ELR (cell line): ENCODE measurements at places on chromosomes 5 and 9.

- no peak for DNase-seq
These were observed 49.1 kb upstream of the RNU6ATAC start for GRCh38 chr9:134213508-134213850.

GRCh38 chr9:20604562-20604961 lies 17.7 kb downstream of the MLLT3 start:
- DNase-seq, result peak; percentile 57

GRCh38 chr5:179577286-179577960 lies 27.1 kb downstream of the RUFY1 start:
- DNase-seq, result no peak

DNA sequence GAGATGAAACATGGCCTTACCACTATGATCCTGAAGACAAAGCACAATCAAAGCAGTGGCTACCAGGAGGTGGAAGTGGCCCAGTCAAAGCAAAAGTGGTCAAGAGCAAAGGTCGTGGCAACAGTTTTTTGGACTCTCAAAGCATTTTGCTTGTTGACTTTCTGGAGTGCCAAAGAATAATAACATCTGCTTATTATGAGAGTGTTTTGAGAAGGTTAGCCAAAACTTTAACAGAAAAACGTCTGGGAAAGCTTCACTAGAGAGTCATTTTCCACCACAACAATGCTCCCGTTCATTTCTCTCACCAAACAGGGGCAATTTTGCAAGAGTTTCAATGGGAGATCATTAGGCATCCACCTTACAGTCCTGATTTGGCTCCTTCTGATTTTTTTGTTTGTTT lies 33.6 kb upstream of the MAMDC2 start:
- no peak for DNase-seq

DNA sequence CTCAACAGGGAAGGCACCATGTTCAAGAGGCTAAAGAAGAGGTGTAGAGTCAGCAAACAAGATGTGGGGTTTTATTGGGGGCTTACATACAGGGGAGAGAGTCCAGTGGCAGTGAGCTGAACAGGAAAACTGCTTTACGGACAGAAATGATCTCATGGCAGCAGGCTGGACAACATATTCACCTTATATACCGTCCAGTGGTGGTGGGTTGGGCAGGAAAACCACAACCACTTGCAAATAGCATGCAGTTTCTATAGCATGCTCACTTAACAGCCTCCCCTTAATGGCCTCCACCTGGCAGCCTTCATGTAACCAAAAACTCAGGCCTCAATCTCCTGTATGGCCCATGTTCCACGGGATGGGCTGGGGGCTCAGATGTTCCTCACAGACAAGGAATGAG lies 5.4 kb downstream of the TNFSF8 start:
- no peak for DNase-seq

- peak; percentile 13 for DNase-seq
These were observed 1.6 kb downstream of the RAD23B start for GRCh38 chr9:107284636-107285035.

DNA sequence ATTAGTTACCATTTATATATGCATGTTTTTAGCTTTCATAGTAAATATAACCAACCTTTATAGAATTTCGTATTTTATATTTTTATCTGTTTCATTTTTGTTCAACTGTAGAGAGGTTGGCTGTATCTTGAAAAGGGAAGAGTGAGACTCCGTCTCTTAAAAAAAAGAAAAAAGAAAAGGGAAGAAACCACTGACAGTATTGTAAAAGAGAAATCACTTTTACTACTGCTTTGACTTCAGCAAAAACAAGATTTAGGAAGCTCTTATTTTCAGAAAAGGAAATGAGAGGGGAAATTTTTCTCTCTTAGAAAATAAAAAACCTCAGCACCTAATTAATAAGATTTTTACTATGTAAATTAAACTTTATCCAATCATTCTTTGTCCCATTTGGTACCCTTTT lies 14.4 kb downstream of the POLK start:
- DNase-seq, result no peak

DNA sequence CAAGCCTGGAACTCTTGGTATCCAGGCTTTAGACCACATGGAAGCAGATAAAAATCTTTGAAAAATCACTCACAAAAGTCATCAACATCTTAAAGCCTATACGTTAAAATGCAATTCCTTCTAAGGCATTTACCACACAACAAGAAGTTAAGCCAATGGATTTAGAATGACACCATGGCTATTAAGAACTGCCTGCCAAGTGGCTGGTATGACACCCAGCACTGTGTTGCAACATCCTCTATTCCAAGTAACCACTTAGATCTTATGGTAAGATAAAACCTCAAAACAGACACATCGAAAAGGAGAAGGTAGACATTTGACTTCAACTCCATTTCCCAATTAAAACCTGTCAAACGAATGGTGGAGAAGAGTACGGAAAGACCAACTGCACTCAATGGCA lies 344.2 kb upstream of the SLC30A5 start:
- DNase-seq, result no peak

- no peak for DNase-seq
These were observed 273.1 kb downstream of the ACTL7B start for GRCh38 chr9:108582726-108583125.

GRCh38 chr9:81141961-81142360 lies 547.4 kb downstream of the TLE1 start:
- no peak for DNase-seq

DNA sequence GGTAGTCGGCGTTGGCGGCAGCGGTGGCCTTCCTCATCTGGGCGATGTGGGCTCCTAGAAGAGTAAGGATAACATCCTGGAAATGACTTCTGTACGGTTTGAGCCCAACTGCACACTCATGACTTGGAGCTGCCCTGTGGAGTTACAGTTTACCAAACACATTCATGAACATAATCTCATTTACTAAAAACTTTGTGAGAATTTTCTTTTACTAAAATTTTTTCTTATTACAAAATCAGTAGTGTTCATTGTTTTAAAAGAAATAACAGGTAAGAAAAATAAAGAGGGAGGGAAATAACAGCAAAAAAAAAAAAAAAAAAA lies 5.3 kb downstream of the FOXE1 start:
- DNase-seq, result no peak

DNA sequence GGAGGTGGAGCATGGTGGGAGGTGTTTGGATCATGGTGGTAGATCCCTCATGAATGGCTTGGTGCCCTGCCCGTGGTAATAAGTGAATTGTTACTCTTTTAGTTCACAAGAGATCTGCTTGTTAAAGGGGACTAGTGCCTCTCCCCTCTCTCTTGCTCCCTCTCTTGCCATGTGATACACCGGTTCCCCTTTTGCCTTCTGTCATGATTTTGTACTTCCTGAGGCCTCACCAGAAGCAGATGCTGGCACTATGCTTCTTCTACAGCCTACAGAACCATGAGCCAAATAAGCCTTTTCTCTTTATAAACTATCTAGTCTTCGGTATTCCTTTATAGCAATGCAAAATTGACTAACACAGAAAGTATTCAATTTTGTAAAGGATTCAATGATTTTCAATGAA lies 817.1 kb downstream of the TLR4 start:
- no peak for DNase-seq

DNA sequence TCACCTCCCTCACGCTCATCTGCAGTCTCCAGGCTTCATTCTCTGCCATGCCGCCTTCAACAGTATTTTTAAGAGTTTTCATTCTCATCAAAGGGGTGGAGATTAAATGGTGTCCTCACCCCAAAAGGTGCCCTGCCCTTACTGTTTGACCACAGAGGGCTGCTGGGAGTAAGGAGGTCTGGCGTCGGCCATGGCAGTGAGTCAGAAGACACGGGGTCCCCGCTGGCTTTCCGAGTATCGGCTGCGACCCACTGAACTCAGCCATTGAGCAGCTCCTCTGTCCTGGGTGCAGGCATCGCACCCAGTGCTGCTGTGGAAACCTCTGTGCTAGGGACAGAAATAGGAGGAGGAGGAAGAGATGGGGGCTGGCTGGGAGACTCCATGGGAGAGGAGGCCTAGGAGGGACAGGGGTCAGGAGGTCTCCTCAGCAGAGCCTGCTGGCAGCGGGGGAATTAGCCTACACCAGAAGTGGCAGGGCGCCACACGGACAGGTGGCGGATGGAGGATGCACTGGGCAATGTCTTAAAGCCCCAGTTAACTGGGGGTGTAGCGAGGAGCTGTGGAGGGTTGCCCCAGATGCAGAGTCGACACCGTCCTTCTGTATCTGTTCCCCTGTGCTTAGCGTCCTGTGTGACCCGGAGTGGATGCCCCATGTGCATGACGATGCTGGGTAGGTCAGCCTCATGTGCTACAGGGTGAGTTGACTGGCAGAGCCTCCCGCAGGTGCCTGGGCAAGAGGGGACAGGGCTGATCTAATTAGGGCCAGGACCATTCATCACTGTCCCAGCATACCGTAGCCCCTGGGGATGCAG lies 15.4 kb upstream of the PLEKHG4B start:
- DNase-seq, result no peak

GRCh38 chr5:176916337-176916736 lies 17.2 kb upstream of the HK3 start:
- no peak for DNase-seq

GRCh38 chr5:150774145-150774544 lies 4.4 kb upstream of the SMIM3 start:
- DNase-seq, result peak; percentile 92

DNA sequence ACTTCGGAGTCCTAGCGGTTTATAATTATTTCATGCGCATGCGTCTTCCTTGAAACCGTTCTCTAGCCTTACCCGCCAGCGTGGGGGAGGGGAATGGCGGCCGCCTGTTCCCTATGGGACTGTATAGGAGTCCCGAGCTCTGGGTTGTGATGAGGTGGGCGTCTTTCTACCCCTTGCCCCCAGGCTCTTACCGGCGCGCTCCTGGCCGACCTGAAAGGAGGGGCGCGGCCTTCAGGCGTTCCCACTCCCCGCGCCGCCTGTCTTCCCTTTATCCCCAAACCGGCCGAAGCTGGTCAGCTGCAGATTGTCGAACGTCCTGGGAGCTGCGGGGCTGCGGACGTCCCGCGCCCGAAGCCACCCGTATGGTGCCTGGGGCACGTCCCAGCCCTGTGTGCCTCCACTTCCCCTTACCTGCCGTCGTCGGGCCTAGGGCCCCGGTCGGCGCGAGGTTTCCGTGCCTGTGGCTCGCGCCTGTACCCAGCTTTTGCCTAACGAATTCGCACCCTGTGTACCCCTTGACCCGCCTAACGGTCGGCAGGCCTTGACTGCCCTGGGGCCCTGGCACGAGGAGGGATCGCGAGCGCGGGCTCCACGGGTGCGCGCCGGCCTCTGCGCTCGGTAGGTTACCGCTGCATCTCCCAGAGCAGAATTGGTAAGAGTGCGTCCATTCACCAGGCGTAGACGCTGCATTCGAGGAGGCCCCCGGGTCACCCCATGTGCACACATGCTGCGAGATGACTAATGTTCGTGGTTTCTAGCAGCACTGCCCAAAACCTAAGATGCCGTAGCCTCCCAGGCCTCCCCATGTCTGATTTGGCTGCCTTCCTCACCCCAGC lies 653 bp upstream of the HNRNPH1 start:
- DNase-seq, result peak; percentile 93

DNA sequence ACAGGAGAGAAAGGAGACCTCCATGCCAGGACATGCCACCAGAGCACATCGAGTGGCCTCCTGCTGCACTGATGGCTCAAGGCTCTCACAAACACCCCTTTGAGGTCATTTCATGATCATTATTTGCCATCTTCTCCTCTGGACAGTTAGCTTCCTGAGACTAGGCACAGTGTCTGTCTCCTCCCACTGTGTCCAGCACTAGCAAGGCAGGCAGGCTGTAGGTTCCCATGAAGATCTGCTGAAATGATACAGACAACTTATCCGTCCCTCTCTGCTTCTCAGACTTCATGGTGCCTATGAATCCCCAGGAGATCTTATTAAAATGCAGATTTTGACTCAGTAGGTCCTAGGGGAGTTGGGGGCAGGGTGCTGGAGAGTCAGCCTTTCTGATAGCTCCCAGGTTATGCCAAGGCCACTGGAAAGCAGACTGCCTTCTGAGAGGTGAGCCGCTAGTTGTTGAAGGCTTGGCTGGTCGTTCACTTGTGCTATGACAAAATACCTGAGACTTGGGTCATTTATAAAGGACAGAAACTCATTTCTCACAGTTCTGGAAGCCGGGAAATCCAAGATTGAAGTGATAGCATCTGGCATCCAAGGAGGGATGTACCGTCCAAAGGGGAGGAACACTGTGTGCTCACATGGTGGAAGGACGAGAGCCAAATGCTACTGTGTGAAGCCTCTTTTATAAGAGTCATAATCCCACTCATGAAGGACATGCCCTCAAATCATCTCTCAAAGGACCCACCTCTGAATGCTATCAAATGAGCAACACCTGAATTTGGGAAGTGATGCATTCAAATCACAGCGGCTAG lies 183.4 kb downstream of the SPOCK1 start:
- DNase-seq, result no peak

DNA sequence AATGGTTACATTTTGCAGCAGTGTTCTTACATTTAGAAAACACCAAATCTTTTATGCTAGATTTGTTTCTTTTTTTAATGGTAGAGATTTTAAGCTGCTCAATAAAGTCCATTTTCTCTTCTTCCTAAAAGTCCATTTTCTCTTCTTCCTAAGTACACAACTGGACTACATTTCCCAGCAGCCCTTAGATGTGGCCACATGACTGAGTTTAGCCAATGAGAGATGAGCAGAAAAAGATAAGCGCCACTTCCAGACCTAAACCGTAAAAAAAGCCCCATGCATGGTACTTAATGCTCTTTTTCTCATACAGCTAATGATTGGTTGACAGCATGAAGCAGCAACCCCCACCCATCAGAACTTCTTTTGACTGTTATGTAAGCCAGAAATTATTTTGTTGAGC lies 206.7 kb downstream of the FAM114A2 start:
- DNase-seq, result peak; percentile 48

DNA sequence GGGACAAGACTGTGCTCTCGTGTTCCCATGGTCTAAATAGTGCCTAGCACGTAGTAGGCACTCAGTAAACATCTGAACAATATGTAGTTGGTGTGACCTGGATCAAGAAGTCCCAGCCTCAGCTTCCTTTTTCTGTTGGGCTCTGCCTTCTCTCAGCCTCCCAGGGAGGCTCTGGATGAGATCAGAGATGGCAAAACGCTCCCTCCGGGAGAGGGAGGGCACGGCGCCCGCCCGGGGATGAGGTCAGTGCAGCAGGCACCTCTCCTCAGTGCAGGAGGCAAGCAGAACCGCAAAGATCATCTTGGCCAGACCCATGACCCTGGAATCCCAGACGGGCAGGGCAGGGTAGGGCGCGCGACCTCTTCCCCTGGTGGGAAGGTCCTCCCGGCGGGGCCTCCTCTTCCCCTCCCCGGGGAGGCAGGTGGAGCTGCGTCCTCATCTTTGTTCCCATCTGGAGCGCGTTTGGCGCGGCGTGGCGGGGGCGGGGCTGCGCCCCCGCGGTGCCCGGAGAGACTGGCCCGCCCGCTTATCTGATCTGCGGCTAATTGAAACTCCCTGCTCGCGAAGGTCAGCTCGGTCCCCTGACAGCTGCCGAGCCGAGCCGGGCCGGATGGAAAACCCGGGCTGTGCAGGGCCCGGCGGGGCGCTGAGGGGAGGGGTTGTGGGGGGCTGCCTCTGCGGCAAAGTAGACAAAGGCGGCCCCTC lies 60.9 kb downstream of the CXXC5 start:
- peak; percentile 68 for DNase-seq

- no peak for DNase-seq
These were observed 128.4 kb downstream of the DNAH5 start for GRCh38 chr5:13816126-13816525.

GRCh38 chr9:137070201-137070905 lies at the start of gene SAPCD2:
SAPCD2 (minus strand) TSS chr9:137070557; CDS start chr9:137070460, 97 bp downstream.
- DNase-seq, result peak; percentile 93

GRCh38 chr5:153099328-153099727 lies 391.1 kb upstream of the GRIA1 start:
- no peak for DNase-seq
